ENCODE measurements at places on chromosomes 16 and 17.
A peak's percentile ranks its signal among the peaks of the same experiment; 100 is the strongest.

- DNase-seq = peak; percentile 62
These were observed 647.7 kb upstream of the SOX9 start for GRCh38 chr17:71472809-71473789.

- DNase-seq = no peak
These were observed 66.4 kb downstream of the TMEM114 start for GRCh38 chr16:8523932-8524331.

DNA sequence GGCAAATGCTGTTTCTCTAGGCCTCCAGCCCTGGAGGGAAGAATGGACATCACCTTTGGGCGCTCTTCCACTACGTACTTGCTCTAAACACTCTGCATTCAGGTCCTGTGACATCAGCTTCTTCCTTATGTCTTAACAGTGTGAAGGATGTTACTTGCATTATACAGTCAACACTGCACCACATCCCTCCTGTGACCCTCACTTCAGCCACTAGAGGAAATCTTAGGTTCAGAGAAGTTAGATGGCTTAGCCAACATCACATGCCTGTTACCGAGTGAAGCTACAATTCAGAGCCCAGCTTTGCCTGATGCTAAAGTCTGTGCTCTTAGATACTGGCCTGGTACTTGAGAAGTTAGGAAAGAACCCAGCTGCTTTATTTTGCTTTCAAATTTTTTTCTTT lies 18.3 kb downstream of the UBFD1 start:
- DNase-seq = no peak

- no peak for DNase-seq
These were observed 659.2 kb upstream of the SOX9 start for GRCh38 chr17:71461498-71462169.

GRCh38 chr17:58367461-58367860 lies 15.5 kb upstream of the SUPT4H1 start:
- no peak for DNase-seq

- no peak for DNase-seq
These were observed 189.4 kb upstream of the CDH8 start for GRCh38 chr16:62225675-62226074.

DNA sequence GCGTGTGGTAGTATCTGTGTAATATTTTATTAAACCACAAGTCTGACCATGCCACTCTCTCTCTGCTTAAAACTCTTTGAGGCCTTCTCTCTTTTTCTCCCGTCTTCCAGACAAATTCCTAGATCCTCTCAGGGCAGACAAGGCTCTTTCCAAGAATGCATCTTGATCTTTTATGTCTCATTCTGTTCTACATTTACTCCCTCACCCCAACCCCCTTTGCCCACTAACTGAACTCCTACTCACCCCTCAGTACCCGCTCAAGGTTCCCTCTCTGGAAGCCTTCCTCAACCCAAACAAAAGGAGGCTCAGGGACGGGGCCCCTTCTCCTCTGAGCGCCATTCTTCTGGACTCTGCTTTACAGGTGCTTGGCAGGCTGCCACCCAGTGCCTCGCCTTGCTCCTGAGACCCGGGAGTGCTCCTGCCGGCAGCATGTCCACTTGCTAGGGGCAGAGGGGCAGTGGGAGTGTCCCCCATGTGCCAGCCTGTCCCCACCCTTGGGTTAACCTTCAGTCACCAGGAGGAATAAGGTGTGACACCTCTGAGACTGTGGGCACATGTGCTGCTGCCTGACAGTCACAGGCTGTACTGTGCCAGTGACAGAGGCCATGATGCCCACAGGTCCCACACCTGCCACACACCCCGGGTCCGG lies 9.2 kb downstream of the SLC13A2 start:
- no peak for DNase-seq

DNA sequence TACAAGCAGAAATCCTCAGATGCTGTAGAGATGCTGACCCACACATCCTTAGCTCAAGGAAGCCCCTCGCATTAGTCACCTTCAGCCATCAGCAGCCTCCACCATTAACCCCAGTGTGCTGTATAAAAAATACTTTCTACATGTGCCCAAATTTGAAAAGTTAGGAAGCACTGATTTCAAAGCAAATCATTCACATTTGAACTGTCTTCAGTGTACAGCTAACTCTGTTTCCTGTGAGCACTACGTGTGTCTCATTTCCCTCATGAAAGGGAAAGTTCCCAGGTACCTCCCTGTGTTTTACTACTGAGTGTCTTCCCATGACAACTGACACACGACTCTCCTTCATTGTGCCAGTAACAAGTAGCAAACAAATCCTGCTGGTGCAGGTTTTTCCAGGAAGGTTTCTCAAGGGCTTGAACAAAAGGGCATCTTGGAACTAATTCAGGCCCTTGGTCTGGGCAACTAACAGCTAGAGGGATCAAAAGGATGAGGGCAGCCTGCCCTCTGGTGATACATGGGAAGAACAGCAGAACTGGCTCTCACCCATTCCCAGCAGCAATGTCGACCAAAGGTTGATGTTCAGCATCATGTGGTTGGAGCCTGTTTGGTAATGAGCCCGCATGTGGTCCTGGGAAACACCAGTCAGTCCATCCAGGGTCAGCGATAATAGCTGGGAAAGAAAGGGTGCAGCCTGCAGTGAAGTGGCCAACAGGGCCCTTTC lies 4.0 kb downstream of the SLC35B1 start:
- DNase-seq = no peak

All from NCI-H510A (cell line).